Mucosa of gallbladder (tissue), 1 donor: ENCODE measurements at places on chromosomes 16 and 17. TPM values are rescaled to one million over a fixed set of nuclear protein-coding genes. Genes with fewer than 3 reads are reported as not detected.

Gene SLC5A2
- 3.7 TPM for total RNA-seq

Gene CD300E
- total RNA-seq, result 0.35 TPM

GRCh38 chr17:40279402-40279801 lies 8.3 kb upstream of the CDC6 start:
- no peak for DNase-seq

DNA sequence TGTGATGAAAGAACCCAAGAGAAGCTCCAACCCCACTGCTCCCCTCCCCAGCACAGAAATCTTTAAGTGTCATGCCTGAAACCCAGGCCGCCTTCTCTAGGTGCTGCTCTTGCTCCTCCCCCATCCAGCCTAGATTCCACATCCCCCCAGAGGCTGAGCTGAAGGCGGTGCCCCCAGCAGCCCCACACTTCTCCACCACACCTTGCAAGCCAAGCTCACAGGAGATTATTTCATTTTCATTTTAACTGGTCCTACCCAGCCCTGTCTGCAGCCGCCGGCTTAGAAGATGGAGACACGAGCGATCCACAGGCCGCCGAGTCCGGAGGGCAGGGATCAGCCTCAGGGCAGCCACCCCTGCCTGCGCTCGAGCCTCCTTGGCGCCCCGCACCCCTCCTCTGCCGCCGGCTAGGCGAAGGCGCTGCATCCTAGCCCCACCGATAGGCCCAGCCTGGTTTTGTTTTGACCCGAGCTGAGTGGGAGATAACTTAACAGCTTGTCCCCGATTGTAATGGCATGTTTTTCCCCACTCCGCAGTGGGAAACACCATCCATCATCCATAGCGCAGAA lies 125.3 kb downstream of the RBFOX3 start:
- DNase-seq, result no peak

Gene AXIN1
- total RNA-seq, result 29.2 TPM

- no peak for DNase-seq
Observed at GRCh38 chr17:41518031-41518430, 659 bp downstream of the KRT15 start.

DNA sequence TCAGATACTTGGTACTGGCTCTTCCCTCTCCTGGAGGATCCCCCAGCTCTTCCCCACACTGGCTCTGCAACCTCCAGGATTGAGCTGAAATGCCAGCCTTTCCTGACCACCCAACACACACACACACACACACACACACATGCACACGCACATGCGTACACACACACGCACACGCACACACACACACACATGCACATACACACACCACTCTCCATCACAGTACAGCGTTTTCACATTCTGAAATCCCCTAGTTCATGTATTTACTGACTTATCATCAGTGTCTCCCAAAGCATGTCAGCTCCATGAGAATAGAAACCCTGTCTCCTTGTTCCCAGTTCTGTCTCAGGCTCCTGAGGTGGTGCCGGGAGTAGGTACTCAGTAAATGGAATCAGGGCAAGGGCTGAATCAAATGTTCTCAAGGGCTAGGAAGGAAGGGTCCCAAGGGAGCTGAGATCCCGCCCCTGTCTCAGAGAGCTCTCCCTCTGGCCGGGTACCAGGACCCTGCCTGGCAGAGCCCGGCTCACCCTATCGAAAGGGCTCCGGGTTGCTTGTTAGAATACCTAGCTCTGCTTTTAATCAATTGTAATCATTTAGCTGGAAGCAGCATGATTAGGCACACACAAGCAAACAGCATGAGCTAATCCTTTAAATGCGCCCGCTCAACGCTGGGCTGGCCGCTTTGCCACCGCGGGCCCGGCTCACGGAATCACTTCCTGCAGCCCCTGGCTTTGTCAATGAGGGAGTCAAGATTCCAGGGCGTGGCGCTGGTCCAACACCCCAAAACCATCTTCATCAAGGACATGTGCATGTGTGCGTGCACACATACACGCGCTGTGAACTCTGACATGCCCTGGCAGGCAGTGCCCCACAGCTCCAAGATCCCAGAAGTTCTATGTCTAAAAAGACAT lies 140.7 kb downstream of the C16orf78 start:
- DNase-seq, result no peak

Gene TBC1D3C
- total RNA-seq, result not detected

DNA sequence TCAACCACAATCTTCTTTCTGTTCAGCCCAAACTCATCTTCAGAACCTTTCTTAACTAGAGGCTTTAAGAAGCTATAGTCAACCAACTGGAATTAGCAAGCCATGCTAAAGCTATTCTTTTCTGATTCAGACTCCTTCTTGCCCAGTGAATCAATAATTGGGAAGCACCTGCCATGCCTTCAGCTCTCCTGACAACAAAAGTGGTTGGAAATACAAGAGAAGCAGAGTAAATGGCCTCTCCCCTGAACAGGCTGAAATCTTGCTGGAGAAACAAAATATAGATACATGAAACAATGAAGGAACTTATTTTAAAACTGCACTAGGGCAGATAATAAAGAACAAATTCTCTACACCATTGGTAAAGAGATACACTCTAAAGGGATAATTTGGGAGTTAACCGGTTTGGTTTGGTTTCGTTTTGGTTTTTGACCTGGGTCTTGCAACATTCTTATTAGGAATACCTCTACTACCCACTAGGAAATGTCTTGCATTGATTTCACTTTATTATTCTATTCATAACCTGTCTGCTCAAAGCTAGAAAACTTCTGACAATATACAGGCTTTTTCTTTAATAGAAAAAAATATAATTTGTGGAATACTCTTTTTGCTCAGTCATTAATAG lies 173.6 kb upstream of the DYNLRB2 start:
- no peak for DNase-seq

DNA sequence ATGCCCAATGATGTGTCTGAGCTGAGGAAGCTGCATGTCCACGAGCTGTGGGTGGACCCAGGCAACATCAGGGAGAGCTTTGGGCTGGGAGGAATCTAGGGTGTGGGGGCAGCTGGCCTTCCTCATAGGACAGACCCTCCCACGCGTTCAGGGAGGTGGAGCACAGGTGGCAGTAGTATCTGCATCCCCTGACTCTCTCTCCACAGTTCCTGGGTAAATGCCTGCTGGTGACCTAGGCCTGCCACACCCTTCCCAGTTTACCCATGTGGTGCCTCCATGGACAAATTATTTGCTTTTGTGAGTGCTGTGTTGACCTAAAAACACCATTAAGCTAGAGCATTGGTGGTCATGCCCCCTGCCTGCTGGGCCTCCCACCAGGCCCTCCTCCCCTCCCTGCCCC lies 3.2 kb downstream of the HBM start:
- no peak for DNase-seq

- DNase-seq, result no peak
Observed at GRCh38 chr16:11676799-11677198, 8.5 kb downstream of the SNN start.

GRCh38 chr17:32588982-32589381 lies 102.2 kb downstream of the CDK5R1 start:
- DNase-seq, result no peak

- no peak for DNase-seq
Observed at GRCh38 chr16:88448461-88449266, 4.4 kb upstream of the ZFPM1 start.

Gene CES3
- 5.2 TPM for total RNA-seq

Gene SLC16A6
- 0.49 TPM for total RNA-seq

DNA sequence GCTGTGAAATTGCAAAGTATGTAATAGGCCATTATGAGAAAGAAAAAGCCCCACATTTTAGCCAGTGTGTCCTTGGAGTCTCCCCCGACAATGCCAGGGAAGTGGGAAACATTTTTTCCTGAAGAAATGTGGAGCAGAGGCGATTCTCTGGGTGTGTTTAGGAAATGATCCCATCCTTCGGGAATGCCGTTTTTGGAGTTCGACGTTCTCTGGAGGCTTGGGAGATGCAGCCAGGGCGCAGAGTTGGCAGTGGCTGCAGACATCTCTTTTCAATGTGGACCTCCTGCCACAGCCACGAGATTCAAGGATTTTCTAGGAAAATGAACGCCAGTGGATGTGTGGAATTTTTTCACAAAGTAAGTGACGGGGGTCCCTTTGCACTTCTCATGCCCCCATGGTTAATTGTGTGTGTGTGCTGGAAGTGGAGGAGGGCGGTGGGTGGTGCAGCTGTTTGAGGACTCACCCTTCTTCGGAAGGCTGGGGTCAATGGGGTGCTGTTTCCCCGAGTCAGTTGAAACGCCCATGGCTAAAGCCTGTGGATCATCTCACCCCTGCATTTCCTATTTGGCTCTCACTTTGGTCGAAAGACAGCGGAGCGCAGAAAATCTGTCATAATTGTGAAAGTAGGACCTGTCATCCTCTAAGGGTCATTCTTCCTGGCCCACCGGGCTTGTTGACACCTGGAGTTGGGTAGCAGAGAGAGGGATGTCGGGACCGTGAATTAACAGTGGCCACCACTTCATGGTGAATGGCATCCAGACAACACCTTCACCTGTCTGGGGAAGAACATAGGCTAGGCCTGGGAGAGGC lies 73.2 kb downstream of the CMIP start:
- no peak for DNase-seq

Gene KRTAP3-3
- total RNA-seq, result not detected

- DNase-seq, result no peak
Observed at GRCh38 chr16:923184-923583, 47.6 kb downstream of the LMF1 start.

DNA sequence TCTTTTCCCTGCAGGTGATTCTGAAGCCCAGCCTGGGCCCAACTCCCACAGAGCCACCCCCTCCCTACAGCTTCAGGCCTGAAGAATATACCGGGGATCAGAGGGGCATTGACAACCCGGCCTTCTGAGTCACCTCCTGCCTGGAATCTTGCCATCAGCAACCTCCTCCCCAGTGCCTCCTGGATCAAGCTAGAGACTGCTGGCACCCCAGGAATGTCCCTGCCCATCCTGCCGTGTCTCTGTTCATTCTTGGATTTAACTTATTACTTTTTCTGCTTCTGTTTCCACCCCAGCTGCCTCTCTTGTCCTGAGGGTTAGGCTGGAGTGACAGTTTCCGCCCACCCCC lies 4.9 kb downstream of the TMEM92 start:
- DNase-seq, result no peak

DNA sequence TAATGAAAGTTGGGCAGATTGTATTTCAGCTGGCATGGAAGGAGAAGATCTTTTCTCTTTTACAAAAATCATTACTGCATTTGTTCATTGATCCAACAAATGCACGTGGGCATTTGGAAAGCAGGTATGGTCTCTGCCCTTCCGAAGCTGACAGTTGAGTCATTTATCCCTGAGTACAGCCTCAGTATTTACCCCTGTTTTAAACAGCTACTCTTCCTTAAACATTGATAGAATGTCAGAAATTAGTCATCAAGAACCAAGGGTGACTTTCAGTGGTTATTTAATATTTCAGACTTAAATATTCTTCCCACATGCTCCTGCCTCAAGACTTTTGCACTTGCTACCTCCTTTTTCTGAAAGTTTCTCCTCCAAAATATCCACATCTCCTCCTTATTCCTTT lies 226.7 kb upstream of the HSBP1 start:
- no peak for DNase-seq

DNA sequence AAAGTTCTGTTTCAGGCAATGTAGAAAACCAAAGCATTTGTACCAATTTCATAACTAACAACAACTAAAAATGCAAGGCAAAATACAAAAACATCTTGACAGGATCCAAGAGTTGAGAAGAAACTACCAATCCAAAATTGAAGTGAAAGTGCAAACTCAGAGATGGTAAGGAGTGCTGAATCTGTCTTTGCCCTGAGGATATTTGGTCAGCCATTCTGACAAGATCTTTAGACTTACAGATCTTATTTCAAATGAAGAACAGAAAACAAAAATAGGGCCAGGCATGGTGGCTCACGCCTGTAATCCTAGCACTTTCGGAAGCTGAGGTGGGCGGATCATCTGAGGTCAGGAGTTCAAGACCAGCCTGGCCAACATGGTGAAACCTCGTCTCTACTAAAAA lies 412.8 kb downstream of the ZFHX3 start:
- DNase-seq, result no peak

- DNase-seq, result no peak
Observed at GRCh38 chr16:78501744-78502143, 402.3 kb downstream of the WWOX start.

- no peak for DNase-seq
Observed at GRCh38 chr16:1131378-1131994, 21.4 kb upstream of the CACNA1H start.

Gene ADAD2
- total RNA-seq, result 0.60 TPM

Gene KCNH4
- 0.06 TPM for total RNA-seq

GRCh38 chr17:42325026-42325425 lies 36.7 kb downstream of the STAT5A start:
- no peak for DNase-seq

Gene TBC1D3I
- total RNA-seq, result 1.4 TPM

Gene SLFN13
- total RNA-seq, result 29.1 TPM

Gene LYRM1
- 28.6 TPM for total RNA-seq

DNA sequence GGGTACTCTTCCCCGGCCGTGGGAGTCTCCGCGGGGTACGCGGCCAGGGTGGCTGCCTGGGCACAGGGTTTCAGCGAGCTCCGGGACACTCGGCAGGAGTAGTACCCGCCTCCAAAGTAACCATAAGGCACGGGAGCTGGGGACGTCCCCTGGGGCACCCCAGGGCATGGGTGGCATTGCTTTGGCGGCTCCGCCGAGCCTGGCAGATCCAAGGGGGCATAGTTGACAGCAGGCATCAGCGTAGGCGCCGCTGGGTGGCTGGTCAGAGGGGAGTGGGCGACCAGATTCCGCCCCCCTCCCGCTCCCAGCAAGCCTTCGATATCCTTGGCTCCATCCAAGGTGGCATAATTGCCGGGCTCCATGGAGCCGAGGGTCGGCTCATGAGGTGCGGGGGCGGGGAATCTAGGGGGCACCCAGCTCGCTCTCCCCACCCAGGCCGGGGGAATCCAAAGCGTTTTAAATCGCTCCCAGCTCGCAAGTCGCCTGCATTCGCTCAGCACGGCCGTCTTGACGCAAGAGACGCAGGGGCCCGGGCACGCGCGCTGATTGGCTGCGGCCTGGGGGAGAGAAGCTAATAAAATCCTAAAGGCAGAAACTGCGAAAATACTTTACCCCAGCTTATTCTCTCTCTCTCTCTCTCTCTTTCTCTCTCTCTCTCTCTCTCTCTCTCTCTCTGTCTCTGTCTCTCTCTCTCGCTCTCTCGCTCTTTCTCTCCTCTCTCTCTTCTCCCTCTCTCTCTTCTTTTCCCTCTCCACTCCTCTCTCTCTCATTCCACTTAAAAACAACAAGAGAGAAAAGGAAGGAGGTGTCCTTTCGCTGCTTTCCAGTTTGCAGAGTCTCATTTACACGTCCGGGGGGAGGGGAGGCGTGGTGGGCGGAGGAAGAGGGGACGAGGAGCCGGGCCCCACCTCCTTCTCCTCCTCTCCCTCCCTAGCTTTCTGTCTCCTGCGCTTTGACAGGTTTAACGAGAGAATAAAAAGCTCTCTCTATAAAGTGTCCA lies at the start of gene HOXB13:
Gene HOXB13 (minus strand): TSS at position 519 of the 1,000 bp plus-strand sequence. CDS start 157 bp downstream, at position 362.
- no peak for DNase-seq

GRCh38 chr17:17725011-17725751 lies 43.9 kb downstream of the RAI1 start:
- no peak for DNase-seq

- DNase-seq, result no peak
Observed at GRCh38 chr16:21023509-21024202, 123.1 kb downstream of the LYRM1 start.

Gene ITGAD
- total RNA-seq, result 0.09 TPM

GRCh38 chr16:27407133-27407532 lies 5.2 kb downstream of the IL21R start:
- DNase-seq, result no peak

Gene C1QTNF8
- not detected for total RNA-seq

GRCh38 chr17:77894126-77894956 lies 64.2 kb upstream of the TNRC6C start:
- DNase-seq, result no peak

Gene HOXB1
- not detected for total RNA-seq

GRCh38 chr17:30869005-30869404 lies 37.0 kb downstream of the TEFM start:
- DNase-seq, result no peak

GRCh38 chr16:56753410-56753809 lies 23.5 kb downstream of the NUP93 start:
- DNase-seq, result no peak
